ENCODE measurements at places on chromosomes 2 and 18.

DNA sequence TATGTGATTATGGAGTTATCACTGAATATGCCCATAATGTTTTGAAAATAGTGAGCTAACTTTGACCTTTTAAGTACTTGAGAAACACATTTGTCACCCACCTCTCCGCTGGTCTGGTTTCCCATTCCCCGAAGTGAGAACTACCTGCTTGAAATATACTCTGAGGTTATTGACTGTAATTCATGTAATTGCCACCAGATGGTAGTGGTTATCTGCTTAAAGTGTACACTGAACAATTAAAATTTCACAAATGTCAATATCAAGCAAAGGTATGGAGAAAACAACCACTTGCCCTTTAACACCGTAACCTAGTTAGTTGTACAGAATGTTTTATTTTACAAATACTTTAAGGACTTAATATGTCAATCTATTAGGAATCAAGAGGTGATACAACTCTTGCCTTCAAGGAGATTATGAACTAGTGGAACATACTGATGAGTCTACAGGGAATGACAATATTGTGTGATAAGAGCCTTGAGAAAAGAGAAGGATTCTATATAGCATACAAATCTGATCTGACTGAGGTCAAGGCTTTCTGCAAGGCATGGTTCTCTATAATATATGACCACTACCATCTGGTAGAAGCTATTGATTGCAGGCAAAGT is 316.8 kb upstream of the KCNH7 start:
- peak; percentile 55 for DNase-seq

DNA sequence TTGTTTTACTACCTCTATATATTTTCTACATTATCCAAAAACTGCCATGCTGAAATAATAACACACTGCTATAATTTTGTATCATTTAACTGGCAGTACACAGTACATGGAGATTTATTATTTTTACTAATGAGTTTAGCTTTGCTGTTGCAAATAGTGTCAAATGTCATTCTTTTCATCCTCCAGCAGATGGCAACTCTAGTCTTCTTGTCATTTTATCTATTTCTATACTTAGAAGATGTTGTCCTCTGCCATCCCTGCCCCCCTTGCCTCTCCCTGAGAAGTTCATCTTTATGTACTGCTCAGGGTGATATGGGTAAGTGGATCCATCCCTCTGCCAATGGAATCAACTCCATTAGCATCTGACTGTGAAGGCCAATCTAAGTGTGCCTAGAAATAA is 21.7 kb upstream of the LRRTM1 start:
- peak; percentile 88 for DNase-seq

- no peak for DNase-seq
Measured at GRCh38 chr2:3557639-3558204, 411 bp downstream of the RNASEH1 start.

DNA sequence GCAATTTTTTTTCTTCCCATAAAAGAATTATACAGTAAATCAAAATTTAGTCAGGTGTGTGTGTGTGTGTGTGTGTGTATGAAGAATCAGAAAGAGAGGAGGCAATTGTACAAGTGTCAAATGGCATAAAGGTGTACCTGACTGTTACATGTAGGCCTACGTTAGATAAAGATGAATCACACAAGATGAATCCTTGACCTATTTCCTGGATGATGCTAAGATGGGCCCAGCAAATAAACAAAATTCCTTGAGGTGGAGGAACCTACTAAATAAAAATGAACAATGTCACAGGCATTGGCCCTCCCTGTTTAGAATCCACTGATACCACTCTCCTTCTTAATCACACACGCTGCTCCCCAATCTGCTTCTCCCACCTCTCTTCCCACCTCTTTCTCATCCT is 79.7 kb upstream of the LRATD1 start:
- DNase-seq, result no peak

DNA sequence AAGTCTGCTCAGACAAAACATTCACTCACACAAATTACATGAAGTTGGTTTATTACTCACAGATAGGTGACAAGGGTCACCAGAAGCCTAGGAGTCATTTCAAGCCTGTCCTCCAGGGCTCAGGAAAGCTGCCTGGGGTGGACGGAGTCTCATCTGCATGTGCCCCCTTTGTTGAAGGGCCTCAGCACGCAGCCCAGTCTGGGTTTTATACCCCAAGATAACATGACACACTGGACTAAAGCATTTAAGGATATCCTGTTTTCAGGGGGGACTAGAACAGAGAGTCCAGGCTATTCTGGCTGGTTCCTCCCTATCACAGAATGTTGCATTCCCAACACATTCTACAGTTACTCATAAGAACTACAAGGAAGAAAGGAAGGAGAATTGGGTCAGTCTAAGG is 164.7 kb downstream of the MREG start:
- no peak for DNase-seq

DNA sequence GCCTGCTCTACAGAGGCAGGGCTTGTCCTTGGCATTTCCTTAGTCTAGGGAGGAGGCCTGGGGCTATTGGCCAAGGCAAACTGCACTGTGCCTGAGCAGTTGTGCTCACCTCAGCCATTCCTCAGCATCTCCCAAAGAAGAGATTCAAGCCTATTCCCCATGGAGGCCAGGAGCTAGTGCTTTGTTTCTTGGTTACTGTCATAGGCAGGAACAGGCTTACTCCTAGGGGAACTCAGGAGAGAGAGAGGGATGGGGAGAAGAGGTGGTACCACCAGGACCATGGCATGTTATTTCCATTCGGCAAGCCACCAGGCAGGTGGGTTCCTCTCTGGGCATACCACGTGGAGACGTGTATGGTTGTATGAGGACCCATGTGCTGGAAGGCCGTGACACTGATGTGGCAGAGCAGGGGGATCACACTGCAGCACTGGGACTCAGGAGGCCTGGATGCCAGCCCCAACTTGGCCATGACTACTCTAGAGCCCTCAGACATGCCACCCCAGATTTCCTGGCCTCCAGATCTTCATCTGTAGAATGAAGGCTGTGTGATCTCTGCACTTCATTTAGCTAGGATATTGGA is 233.7 kb downstream of the LOXHD1 start:
- DNase-seq, result no peak

DNA sequence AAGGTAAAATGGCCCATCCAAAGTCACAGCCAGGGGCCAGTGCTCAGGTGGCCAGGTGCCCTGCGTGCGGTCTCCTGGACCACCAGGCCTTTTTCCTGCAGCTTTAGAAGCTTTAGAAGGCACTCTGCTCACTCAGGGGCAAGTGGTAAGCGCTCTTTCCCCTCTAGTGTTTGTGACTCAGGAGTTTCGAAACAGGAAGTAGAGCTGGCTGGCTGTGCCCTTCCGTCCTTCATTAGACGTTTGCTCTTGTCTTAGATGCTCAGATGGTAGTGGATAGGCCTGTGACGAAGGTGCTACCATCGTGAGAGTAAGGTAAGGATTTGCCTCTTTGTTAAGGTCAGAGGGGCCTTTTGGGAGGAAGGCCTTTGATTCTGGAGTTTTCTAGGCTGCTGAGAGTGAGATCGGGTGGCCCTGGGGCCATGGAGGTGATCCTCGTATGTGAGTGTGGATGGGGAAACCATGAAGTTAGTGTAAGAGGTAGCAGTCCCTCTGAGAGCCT is at the start of gene CASP8:
Gene CASP8 (plus strand): TSS at position 235 of the 499 bp plus-strand sequence. CDS start 5,951 bp downstream, outside the sequence.
- DNase-seq, result no peak

- DNase-seq, result no peak
Measured at GRCh38 chr2:126662621-126663020, 6.7 kb downstream of the GYPC start.

DNA sequence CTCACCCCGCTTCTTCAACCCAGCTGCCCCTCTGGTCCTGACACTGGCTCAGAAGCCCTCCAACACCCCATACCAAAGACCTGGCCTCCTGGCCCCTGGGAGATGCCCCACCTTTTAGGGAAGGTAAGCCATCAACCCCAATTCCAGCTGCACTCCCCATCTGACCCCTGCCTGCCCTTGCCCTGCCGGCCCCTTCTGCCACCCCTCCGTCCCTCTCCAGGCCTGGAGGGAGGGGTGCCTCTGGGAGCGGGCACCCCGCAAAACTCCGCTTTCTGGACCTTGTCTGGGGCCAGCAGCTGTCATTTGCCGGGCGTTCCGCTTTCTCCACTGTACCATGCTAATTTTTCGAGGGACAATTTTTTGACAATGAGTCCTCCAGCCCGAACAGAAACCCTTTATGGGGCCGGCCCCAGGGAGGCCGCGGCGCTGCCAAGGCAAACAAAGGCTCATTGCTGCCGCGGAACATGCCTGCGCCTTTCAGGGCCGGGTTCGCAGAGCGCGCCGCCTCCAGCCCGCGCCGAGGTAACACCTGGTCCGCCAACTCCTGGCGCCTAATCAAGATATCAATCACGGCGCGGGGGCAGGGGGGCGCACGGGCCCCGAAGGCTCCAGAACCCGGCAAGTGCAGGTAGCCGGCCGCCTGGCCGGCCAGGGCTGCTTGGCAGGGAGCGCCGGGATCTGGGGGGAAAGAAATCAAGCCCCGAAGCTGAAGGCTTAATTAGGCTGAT is 96.0 kb downstream of the INHBB start:
- DNase-seq, result no peak

DNA sequence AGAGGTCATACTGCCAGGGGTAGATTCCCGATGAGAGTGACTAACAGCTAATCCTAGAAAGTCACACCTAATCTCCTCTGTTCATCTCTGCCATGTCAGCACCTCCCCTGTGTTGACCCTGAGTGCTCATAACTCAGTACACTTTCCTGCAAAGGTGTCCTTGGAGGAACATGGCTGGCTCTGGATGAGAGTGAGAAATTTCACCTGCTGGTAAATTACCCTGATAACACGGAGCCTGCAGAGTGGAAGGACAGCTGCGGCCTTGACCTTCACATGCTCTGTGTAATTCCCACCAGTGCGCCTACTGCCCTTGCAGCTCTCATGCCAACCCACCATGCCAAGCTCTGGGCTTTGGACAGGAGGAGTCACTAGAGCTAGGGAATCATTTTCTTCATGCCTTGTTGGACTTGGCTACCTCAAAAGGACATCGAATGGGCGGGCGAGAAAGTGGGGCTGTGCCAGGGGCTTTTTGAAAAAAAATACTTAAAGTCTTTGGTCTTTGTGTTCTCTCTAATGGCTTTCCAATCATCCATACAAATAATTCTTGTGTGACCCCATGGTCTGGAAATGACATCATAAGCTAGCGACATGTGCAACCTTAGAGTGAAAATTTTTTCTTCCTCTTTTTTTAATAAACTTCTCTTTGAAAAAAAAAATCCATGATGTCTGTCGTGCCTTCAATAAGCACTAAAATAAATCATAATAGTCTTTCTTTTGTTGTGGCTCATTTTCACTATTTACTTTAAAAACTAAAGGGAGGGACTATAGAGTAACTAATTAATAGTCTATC is 319.9 kb downstream of the MYCN start:
- DNase-seq, result no peak

- no peak for DNase-seq
Measured at GRCh38 chr18:79887181-79888000, 64.1 kb downstream of the SLC66A2 start.

DNA sequence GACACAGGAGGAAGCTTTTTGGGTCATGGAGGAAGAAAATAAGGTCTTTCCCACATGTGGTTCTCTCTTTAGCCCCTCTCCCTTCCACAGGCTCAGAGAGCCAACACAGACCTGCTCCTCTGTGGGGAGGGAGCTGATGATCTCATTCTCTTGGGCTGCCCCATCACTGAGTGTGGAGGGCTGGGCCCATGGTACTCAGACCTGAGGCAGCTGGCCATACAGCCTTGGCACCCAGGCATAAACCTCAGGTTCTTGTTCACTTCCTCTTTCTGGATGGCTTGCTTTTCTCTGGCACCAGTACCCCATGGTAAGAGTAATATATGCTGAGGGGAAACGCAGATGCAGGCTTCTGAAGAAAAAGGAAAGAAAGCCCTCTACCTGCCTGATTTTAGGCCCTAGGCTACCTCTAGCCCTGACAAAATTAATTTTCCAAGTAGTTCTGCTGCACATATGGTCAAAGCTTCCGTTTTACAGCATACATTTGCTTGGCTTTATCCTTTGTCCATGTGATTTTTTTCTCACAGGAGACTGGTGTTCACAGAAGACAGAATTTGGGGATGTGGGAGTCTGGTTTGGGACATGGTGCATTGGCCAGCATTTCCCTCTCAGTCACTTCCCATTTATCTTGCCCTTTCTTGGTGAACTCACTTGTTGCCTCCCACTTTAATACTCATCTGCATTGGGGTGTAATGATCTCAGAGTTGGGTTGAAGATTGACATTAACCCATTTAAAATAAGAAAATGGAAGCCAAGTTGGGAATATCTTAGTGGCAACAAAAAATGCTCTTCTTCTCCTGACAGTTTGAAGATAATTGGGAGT is 11.1 kb downstream of the DHRS9 start:
- DNase-seq, result no peak

DNA sequence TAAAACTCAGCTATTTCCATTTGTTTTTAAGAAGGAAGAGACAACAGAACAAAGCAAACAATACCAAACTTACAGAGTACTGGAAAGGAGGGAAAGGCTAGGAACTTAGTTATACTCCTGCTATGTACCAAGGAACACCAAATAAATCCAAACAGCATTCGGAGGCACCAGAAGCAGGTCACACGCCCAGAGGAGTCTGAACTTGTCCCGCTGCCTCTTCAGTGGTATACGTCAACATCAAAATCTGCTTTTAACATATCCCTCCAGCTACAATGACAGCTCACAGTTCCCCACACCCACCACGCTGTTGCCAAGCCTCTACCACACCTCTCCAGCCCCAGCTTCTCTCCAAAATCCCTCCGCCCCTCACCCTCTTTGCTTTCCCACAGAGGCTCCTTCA is 17.3 kb downstream of the C2orf76 start:
- peak; percentile 90 for DNase-seq

GRCh38 chr2:205589479-205589878 is 92.8 kb upstream of the NRP2 start:
- DNase-seq, result no peak

- no peak for DNase-seq
Measured at GRCh38 chr2:68426848-68427579, 40.1 kb downstream of the FBXO48 start.

GRCh38 chr18:65057439-65058083 is 693.3 kb upstream of the CDH7 start:
- no peak for DNase-seq

DNA sequence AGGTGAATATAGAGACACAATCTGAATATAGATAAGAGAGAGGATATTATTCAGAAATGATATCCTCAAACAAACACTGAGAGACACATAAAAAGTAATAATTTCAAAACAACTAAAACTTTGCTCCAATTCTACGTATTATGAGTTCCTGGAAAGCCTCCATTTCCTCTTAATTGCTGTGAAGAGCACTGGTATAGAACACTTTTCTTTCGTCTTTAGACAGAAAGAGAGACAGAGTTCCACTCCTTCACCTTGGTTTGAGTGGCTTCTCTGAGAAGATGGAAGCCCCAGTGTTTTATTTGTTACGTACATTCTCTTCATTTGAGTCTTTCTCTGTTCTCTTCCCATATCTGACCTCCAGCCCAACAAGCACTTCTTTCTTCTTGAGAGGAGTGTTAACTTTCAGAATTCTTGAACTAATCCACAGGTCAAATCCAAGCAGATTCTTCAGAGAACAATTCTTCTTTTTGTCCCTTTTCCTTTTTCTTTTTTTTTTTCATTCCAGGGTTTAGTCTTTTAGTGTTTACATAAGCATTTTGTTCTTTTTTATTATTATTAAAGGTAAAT is 6.4 kb upstream of the PIK3C3 start:
- DNase-seq, result no peak

- DNase-seq, result no peak
Measured at GRCh38 chr2:45726188-45726587, 74.7 kb downstream of the PRKCE start.

All from NCI-H1694 treated with DMSO at 0.1 percent for 48 hours (cell line).